ENCODE measurements at places on chromosomes 1 and 21.

- DNase-seq: no peak
These were observed 17.4 kb upstream of the GNG12 start for GRCh38 chr1:67850611-67851075.

DNA sequence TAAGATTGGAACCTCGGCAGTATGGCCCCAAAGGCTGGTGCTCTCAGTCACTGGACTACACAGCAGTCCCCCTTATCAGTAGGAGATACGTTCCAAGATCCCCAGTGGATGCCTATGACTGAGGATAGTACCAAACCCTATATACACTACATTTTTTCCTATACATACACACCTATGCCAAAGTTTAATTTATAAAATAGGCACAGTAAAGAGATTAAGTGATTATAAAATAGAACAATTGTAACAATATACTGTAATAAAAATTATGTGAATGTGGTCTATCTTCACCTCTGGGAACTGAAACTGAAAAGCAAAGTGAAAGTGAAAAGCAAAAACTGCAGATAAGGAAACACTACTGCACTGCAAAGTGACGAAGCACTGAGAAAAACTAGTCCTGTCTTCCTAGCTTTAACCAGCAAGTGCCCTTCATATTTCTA is 96.8 kb downstream of the INTS7 start:
- DNase-seq: no peak

- DNase-seq: no peak
These were observed 18.9 kb downstream of the ANGPTL7 start for GRCh38 chr1:11207898-11208611.

- DNase-seq: peak; percentile 83
These were observed at the start of gene MFSD2A for GRCh38 chr1:39954870-39955546. Gene MFSD2A, plus strand, starts transcription at chr1:39955145. Its CDS starts 148 bp downstream, at chr1:39955293.

GRCh38 chr1:40476924-40477677 is at the start of gene ZFP69:
Gene ZFP69, plus strand, starts transcription at chr1:40477290. Its CDS starts 2,072 bp downstream, at chr1:40479362.
- peak; percentile 40 for DNase-seq

DNA sequence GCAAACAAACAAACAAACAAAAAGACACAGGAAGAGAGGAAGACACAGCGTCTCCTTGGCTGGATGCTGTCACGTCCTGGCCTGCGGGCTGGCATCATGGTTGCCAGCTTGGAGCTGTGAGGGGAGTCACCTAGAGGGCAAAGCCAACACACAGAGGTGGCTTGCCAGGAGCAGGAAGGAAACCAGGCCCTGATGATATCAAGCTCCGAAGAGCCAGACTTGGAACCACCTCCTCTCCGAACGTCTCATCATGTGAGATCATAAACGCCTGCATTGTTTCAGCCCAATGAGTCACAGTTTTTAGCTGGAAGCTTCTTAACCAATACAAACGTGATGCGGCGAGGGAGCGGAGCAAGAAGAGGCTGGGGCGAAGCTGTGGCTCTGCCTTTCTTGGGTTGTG is 8.7 kb downstream of the PLA2G2D start:
- DNase-seq: no peak

- no peak for DNase-seq
These were observed 1.6 kb downstream of the HSPB7 start for GRCh38 chr1:16015960-16016901.

DNA sequence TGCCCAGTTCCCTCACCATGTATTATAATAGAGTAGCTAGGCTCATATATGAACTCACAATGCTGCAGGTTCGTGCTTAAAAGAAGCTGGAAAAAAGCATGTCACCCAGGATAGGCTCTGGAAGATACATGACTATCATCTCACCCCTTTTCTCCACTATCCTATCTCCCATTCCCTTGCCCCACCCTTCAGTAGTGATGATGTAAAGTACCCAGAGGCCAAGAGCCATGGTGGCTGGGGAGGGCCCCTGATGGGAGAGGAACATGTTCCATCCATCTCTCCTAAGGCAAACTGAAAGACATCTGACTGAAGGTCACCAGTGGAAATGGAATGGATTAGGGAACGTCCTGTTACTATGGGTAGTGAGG is 20.3 kb upstream of the RBBP5 start:
- no peak for DNase-seq

GRCh38 chr1:15201849-15202551 is 45.0 kb upstream of the FHAD1 start:
- DNase-seq: no peak

DNA sequence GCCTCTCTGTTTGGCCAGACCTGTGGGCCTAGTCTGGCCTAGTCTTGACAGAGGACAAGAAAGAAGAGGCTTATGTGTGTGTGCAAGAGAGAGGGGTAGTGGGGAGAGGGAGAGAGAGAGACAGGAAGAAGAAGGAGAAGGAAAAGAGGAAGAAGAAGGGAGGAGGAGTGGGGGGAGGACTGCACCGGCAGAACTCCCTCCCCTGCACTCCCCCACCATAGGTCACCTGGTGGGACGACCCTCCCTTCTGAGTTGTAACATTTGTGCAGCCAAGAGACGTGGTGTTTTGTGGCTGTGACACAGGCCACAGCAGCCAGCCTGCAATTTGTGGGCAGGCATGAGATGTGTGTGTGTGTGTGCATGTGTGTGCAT is 4.3 kb downstream of the INAVA start:
- DNase-seq: no peak

GRCh38 chr1:89298461-89298860 is 25.8 kb upstream of the GBP5 start:
- no peak for DNase-seq

- DNase-seq: peak; percentile 4
These were observed 3.1 kb downstream of the TACSTD2 start for GRCh38 chr1:58573705-58574591.

GRCh38 chr1:94218332-94218731 is 19.1 kb downstream of the ARHGAP29 start:
- no peak for DNase-seq

DNA sequence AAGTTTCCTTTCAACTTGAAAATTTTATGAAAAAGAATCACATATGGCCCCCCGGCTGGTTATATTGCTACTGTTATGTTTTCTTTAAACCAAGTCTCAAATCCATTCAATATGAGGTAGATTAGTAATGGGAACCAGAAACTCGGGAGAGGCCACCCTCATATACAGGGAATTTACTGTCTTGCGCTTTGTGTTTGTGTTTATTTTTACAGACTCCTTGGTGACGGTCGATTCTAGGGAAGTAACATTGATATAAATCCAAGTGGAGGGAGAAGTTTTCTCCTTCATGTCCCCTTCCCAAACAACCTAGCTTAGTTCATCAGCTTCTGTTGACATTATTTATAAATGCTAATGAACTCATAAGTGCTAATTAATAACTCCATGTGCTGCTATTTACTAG is 163.5 kb upstream of the LMO4 start:
- no peak for DNase-seq

DNA sequence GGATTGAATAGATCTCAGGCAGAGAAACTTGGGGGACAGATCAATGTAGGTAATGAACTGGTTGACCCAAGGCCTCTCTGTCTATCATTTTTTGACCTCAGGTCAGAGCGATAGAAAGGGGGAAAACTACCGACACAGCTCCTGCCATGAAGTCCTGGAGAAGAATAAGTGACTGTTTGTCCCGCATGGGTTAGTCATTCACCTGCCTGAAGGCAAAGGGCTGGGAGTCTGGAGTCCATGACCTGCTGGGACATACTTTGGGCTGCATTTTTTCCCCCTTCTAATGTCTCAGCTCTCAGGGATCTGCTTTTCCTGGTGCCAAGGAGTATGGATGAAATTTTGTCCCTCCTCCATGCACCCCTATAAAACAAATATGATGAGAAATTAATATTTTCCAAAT is 1.6 kb upstream of the ROR1 start:
- DNase-seq: no peak

- DNase-seq: no peak
These were observed 44.3 kb upstream of the TENT5C start for GRCh38 chr1:117561551-117561950.

- no peak for DNase-seq
These were observed 34.3 kb upstream of the PPP1R15B start for GRCh38 chr1:204445860-204446412.

GRCh38 chr1:235051521-235051920 is 77.1 kb downstream of the TOMM20 start:
- DNase-seq: no peak

- no peak for DNase-seq
These were observed 20.3 kb upstream of the SLC26A9 start for GRCh38 chr1:205963352-205964155.

DNA sequence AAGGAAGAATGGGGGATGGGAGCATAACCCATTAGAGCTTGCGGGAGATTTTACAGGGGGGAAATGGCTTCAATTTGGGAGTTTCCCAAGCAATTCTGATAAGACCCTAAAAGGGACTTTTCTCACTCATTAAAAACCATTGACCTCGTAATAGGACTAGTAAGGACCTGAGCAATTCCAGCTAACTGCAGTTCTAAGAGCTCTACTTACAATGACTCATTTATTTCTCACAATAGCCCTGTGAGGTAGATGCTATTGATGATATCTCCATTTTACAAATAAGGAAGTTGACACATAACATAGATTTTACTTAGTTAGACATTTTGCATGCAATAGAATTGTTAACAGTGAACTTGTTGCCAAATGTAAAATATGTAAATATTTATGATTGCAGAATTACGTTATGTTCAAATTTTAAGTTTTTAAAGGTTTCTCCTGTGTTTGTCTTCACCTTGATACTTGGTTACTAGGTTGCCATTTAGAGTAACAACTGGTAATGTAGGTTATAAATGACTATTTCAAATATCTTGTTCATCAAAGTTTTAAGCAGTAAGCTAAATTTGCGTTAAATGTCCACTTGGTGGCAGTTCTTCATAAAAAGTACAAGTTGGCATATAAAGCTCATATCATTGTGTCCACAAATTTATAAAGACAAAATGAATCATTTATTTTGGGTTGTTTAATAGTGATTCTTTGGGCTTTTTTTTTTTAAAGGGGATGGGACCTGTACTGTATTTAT is 182.0 kb downstream of the PLA2G4A start:
- DNase-seq: no peak

GRCh38 chr1:211614615-211615014 is 35.7 kb upstream of the SLC30A1 start:
- DNase-seq: no peak

DNA sequence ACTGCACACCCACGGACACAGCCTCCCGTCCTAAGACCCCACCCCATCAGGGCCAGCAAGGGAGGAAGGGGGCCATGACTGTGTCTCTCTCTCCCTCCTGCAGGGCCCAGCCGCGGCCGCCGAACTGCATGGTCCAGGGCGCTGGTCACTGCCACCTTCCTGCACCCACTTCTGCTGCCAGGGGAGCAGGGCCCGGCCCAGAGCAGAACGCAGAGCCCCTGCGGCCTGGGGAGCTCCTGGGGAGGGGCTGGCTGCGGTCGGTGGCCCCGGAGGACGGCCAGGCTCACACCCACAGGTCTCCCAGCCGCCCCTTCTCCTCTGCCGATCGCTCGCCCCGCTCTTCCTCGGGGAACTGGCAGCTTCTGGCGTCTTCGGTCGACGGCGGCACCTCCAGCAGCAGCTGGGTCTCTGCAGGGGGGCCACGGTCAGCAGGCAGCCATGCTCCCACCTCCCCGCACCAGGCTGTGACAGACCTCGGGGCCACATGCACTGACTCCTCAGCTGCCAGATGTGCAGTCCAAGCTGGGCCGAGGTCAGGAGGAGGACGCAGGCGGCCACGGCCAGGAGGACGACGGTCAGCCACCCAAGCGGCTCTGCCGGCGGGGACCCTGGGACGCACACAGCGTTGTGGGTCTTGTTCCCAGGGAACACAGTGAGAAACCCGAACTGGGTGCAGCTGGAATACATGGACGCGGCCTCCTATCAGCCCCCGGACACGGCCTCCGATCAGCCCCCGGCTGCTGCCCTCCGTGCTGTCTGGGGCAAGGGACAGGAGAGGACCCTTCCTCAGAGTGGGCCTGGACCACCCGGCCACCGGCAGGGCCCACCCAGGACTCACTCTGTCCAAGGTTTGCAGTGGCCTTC is 2.6 kb downstream of the TNFRSF18 start:
- DNase-seq: no peak

DNA sequence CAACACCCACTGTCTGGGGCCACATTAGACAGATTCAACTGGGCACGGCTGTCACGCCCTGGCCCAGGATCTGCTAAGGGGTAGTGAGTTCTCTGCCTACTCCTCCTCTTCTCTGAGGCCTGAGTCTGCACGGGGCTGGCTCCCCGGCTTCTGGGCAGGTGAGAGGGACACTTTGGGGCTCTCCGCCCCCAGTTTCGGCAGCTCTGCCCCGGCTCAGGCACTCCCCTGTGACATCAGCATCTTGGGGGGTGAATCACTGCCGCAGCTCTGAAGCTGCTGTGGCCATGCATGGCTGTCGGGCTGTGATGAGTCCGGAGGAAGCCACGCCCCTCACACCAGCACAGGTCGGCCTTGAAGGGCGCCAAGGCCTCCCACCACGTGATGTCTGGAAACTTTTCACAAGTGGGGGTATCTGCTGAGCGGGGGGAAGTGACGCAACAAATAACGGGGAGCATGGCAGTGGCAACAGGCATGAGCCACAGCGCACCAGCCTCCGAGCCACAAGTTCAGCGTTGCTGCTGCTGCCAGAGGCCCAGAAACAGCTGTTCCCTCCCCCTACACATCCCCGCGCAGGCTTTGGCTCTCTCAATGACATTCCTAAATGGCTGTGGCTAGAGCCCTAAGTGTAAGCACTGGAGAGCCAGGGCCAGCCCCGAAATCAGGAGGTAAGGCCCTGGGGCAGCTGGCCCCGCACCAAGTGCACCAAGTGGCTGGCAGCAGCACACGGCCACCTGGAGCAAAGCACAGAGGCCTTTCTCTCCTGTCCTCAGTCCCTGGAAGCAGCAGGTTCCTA is 26.3 kb downstream of the ZBTB17 start:
- peak; percentile 82 for DNase-seq

DNA sequence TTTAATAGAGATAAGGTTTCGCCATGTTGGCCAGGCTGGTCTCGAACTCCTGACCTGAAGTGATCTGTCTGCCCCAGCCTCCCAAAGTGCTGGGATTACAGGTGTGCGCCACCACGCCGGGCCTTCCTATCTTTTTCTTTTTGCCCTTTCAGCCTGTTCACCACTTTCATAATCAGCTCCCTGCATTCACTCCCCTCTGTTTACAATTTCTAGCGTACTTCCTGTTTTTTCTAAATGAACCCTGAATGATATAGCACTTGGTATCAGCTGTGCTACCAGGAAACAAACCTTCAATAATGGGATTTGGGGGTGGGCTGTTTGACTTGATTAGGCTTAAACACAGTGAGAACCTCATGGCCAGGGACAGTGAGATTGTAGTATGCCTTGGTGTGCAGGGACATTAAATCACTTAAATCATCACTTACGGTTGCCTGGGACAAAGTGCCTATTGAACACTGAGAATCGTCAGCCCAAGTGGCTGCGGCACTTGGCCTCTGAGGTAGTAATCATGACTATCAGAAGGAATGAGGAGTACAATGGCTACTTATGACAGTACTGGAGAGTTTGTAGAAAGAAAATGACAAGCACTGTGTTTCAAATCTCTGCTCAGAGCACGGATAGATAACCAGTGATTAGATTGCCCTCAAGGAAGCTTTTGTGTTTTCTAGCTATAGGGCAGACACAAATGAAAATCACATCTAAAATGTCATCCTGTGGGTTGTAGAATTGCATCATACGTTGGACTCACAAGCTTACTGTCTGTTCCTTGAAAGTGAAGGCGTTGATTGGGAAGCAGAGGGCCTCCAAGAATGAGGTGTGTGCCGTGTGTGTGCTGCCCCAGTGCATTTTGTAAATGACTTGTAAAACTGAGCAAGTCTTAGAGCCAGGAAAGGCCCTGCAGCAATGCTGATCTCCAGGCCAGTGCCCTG is 661.8 kb downstream of the MATN1 start:
- DNase-seq: no peak

- DNase-seq: no peak
These were observed 26.6 kb downstream of the RCSD1 start for GRCh38 chr1:167656657-167657056.

All from activated CD4-positive, alpha-beta T cell treated with anti-CD3 and anti-CD28 coated beads, Interleukin-2, amount 50 U/mL, for 24 hours (primary cell).